ENCODE measurements at places on chromosomes 5 and 9.

- no peak for DNase-seq
Observed at GRCh38 chr9:97962136-97962535, 21.0 kb upstream of the ANP32B start.

GRCh38 chr5:138949988-138950387, 74.9 kb upstream of the LRRTM2 start:
- DNase-seq = no peak

GRCh38 chr5:138038826-138039225, 5.9 kb upstream of the FAM13B start:
- no peak for DNase-seq

GRCh38 chr9:87518702-87519335, 21.2 kb downstream of the DAPK1 start:
- DNase-seq = no peak

DNA sequence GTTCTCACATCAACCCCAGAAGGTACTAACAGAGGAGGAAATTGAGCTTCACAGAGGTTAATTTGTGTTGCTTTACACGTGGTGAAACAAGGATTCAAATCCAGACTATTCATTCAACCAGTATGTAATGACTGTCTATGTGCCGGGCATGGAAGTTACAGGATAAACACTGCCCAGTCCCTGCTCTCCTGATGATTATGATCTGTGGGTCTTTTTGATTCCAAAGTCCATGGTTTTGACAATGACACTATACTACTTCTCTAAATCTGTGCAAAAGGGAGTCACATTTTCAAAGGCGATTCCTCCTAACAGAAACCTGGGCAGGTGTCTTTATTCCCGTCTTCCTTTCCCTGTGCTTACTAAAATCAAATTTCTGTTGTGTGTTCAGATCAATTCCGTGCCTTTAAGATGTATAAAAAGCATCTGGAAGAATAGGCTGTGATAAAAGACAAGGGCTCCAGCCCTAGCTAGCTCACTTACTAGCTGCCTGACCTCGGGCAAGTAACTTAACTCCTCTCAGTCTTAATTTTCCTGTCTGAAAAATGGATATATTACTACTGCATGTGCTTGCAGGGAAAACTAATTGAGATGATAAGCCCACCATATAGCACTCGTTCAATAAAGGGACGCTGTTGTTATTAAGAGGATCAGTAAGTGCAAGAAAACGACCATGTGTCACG, 970 bp upstream of the CREBRF start:
- no peak for DNase-seq

DNA sequence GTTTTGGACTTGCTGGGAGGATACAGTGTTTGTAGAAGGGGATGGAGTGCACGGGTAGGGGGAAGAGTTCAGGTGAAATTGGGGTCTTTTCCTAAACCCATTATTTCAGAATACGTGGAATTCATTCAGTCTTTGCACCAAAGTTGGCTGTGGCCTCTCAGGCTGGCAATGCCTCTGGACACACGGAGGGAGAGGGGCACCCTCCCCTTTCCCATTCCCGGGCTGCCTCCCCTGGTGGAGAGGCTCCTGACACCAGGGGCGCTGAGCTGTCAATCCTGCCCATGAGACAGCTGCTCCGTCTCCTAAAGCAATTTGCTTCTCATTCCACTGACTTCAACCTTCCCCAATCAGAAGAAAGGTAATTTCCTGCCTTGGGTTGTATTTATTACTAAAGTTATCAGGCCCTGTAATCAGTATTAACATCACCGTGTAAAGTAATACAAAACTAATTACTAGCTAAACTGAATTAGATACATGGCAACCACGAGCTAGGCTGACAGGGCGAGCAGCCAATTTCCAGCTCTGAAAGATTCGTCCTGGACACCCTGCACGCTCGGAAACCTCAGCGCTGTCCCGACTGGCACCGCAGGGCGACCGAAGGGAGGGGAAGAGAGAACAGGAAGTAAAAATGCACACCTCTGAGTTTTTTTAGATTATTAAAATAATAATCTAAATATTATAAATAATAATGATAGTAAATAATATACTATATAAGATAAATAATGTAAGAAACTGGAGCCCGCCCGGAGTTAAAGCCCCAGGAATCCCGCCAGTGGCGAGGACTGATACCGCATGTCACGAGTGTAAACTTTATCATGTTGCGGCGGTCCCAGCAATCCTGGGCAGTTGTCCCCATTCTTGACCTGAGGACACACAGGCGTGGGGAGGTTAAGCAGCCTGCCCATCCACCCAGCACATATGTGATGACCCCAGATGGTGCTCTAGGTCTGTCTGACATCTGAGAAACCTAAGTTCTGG, 6.9 kb upstream of the OLFM1 start:
- no peak for DNase-seq

DNA sequence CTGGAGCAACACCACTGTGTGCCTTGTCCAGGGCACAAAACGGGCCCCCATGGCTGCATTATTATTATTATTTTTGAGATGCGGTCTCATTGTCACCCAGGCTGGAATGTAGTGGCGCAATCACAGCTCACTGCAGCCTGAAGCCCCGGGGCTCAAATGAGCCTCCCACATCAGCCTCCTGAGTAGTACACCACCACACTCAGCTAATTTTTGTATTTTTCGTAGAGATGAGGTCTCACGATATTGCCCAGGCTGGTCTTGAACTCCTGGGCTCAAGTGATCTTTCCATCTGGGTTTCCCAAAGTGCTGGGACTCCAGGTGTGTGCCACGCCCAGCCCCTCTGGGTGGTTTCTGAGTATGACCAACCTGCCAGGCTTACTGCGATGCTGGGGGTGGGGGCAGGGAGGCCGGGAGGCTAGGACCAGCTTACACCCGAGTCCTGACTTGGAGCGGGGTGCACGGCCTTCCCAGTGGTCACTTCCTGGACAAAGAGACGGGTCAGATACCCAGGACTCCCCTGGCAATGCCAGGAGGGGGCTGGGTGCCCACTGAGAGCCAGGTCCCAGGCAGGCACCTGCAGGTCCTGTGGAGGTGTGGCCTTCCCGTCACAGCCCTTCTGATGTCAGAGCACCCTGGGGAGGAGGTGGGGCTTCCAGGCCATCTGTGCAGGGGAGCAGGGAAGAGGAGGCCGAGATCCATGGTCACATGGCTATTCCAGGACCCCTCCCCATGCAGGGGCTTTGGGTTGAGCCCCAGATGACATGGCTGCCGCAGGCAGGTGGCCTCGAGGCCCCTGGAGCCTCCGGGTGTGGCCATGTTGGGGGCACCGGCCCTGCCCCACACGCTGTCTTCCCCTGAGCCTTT, 8.3 kb upstream of the NRARP start:
- DNase-seq = no peak

- DNase-seq = no peak
Observed at GRCh38 chr5:62268234-62268633, 37.8 kb upstream of the KIF2A start.

DNA sequence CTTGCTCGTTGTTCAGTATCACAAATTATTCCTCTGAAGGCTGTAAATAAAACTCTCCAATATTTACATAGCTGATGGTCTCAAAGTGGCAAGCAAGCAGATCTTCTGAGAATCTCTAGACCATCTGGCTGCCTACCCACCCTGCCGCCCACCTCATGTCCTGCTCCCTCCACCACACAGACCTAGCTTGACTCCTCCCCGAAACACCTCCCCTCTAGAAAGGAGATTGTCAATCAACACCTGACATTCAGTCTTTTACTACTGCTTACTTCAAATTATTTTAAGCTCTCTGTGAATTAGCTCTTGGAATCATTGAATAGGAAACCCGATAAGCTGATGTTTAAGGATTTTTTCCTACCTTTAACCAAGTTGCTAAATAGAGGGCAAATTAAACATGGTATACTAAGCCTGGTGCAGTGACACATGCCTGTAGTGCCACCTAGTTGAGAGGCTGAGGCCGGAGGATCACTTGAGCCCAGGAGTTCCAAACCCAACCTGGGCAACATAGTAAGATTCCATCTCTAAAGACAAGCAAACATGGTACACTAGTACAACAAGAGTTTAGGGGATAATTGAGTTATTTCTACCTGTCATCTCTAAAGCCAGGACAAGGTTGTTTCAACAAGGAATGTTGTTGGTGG, 10.9 kb upstream of the SOWAHA start:
- DNase-seq = no peak

DNA sequence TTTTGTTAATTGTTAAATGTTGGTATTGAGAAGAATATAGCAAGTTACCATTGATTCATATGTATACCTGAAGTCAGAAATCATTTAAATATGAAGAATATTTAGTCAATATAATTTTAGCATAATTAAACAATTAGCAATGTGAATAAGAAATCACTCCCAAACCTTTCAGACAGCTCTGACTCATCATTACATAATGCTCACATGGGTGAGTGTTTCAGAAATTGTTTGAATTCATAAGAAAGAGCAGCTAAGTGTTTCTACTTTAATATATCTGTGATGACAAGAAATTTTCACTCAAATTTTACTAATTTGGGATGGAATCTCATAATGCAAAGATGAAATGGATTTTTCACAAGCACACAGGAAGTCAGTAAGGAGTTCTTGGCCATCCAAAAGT, 42.0 kb upstream of the CDC42SE2 start:
- DNase-seq = no peak

- no peak for DNase-seq
Observed at GRCh38 chr9:133861086-133861485, 122.9 kb upstream of the SARDH start.

DNA sequence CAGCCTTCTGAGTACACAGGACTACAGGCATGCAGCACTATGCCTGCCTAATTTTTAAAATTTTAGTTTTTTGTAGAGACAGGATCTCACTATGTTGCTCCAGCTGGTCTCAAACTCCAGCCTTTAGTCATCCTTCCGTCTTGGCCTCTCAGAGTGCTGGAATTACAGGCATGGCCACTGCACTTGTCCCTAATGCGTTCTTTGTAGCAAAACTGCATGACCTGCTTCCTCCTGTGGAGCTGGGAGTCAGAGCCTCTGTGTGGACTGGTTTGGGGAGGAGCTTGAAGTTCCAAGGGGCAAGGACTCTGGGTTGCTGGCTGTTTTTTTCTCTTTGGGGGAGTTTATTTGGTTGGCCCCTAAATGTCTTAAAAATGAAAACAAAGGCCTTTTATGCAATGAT, 22.7 kb upstream of the ANKRD34B start:
- no peak for DNase-seq

DNA sequence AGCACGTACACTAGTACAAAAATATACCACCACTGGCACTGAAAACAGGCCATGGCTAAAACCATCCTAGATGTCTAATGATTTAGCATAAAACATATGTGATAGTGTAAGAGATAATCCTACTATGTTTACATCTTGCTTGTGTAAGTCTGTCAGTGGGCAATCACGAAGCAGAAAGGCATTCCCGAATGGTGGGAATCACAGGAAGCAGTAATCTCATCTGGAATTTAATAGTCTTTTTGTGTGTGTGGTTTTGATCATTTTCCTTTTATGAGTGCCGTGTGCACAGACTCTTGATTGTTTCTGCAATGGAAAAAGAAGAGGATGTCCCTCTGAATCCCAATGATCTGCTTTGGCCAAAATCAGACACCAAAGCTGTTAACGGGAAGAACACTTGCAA, 200.5 kb downstream of the EBF1 start:
- DNase-seq = no peak

DNA sequence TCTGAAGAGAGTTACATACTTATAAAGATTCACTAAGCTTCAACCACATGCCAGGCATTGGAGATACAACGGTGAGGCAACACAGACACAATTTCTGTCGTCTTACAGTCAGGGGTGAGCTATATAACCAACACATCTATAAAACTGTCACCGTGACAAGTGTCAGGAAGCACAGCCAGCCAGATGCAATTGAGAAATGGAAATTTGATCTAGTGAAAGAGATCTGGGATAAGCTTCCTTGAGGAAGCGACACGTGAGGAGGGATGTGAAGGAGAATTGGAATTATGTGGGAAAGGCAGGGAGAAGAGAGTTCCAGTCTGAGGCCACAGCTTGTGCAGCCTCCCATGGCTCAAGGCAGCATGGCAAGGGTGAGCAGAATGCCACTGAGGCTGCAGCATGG, 50.9 kb upstream of the ZNF354B start:
- no peak for DNase-seq

DNA sequence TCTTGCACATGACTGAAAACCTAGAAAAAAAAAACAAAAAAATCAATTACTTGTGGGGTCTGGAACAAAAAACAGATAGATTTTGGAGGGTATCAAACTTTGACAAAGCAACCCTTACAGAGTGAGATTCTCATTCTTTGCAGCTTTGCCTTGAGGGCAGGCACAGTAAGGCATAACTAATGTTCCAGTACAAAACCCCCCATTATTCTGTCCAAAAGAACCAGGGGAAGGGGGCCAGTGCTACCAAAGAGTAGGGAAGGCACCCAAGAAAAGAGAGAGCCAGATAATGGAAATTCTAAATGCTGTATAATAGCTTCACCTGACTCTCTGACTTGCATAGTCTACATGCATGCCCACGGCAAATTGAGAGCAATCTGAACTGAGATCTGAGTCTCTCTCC, 12.9 kb downstream of the POLK start:
- no peak for DNase-seq

DNA sequence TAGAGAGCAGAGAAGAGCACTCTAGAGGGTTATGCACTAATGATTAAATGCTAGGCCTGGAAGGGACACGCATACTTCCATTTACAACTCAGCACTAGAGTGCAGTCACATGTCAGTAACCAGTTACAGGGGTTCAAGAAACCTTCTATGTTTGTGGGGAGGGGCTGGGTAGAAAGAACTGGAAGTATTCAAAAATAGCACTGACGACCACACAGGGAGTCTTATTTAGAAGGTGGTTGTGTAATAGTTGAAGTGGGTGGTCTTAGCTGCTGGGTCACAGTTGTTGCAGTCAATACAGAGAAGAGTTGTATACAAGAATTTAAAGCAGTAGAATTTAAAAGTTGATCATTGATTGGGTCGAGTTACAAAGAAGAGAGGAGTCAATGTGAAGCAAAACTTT, 15.4 kb downstream of the AOPEP start:
- DNase-seq = no peak

GRCh38 chr5:56433039-56433617, 200.0 kb upstream of the ANKRD55 start:
- DNase-seq = no peak

- DNase-seq = no peak
Observed at GRCh38 chr5:55173687-55174230, 782 bp upstream of the CDC20B start.
